MV-4-11 (cell line): ENCODE measurements at places on chromosomes 4 and X.

GRCh38 chrX:2645563-2645962 is 45.5 kb upstream of the CD99 start:
- DNase-seq = no peak

- DNase-seq = no peak
These were observed 109.4 kb upstream of the GPRIN3 start for GRCh38 chr4:89416960-89417359.

- no peak for DNase-seq
These were observed 43.2 kb downstream of the MANBA start for GRCh38 chr4:102717448-102718092.

- no peak for DNase-seq
These were observed 17.3 kb upstream of the SASH3 start for GRCh38 chrX:129762448-129762847.

GRCh38 chr4:30619679-30620078 is 100.5 kb upstream of the PCDH7 start:
- DNase-seq = peak; percentile 54

DNA sequence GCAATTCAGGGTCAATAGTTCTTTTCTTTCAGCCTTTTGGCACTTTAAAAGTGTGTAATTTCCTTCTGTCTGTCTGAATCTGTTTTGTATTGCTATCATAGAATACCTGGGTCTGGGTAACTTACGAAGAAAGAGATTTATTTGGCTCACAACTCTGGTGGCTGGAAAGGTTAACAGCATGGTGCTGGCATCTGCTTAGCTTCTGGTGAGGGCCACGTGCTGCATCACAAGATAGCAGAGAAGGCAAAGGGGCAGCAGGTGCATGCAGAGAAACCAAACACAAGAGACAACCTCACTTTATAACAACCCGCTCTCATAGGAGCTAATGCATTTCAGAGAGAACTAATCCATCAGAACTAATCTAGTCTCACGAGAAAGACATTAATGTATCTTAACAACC is 18.8 kb downstream of the RGN start:
- no peak for DNase-seq

- no peak for DNase-seq
These were observed 138.2 kb downstream of the GUCY2F start for GRCh38 chrX:109343671-109344070.

DNA sequence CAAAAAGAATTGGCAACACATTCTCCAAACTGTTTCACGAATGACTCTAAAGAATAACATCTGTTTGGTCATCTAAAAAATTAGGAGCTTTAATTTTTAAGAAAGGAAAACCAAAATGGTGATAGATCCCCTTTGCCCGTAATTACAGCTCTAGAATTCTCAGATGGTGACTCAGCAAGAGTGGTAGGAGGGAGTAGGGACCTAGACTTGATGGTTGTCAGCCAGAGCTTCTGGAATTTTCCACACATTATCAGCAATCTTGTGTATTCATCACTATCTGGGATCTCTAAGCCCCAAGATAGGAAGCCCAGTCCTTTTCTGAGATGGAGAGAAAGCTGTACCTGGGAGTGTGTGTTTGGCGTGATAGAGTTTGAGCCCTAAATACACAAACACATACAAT is 103.9 kb upstream of the RAB40AL start:
- DNase-seq = no peak

DNA sequence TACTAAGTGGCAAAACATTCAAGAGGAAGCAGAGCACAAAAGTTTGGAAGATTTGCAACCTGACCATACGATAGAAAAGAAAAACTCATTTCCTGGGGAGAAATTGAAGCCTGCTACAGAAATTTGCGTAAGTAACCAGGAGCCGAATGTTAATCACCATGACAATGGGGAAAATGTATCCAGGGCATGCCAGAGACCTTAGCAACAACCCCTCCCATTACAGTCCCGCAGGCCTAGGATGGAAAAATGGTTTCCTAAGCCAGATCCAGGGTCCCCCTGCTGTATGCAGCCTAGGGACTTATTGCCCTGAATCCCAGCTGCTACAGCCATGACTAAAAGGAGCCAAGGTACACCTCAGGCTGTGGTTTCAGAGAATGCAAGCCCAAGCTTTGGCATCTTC is 472.2 kb upstream of the KLHL4 start:
- DNase-seq = no peak

GRCh38 chr4:65791812-65792308 is 121.6 kb upstream of the EPHA5 start:
- no peak for DNase-seq

GRCh38 chrX:17377091-17377717 is 2.2 kb downstream of the NHS start:
- DNase-seq = no peak

GRCh38 chr4:53119680-53120079 is 246.2 kb downstream of the SCFD2 start:
- DNase-seq = no peak

DNA sequence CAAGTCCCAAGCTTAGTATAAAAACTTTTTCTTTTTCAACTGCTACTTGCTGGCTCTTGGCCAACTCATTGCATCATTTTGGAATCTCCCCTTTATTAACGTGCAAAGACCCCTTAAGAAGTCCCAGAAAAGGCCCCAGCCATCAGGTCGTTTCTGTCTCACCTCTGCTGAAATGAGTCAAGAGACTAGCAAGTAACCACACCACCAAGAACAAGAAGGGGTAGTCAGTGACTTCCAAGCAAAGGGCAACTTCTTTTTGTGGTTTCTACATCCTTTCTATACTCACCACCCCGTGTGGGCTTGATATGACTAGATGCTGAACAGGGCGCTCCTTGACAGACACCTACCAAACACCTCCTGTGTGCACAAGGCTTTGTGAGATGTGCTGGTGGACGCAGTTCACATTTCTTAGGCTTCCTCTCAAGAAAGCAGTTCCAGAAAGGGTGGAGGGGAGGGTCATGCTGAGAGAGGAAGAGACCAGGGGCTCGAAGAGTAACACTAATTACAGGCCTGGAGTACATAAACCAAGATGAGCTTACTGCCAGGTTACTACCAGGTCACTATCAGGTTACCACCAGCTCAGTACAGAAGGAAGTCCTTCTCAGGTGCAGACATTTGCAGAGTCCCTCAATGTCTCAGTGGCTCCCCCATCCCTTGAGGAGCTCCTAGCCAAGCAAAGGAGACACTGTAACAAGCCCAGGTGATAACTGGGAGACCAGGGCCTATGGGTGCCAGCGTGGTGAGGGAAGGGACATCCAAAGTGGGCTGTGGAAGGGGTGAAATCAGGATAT is 19.3 kb downstream of the JAKMIP1 start:
- no peak for DNase-seq

DNA sequence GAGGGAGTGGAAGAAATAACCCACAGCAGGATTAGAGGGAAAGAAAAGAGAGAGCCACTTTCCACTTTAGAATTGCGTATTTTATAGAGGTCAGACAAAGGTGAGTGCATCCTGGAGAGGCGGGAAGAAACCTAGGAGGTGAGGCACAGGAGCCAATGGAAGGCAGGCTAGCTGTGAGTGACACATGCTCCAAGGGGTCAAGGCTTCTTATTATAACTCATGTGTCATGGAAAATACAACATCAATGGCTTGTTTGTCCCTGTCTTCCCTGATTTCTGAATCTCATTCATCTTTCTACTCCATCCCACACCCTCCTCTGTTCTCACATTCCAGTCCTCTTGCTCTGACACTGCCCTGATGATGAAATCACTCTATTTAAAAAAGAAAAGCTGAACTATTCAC is 14.4 kb downstream of the ANXA3 start:
- DNase-seq = no peak

- DNase-seq = no peak
These were observed 243.3 kb downstream of the SLC7A11 start for GRCh38 chr4:137998666-137999429.

GRCh38 chrX:21150208-21150607 is 224.0 kb upstream of the CNKSR2 start:
- DNase-seq = no peak

DNA sequence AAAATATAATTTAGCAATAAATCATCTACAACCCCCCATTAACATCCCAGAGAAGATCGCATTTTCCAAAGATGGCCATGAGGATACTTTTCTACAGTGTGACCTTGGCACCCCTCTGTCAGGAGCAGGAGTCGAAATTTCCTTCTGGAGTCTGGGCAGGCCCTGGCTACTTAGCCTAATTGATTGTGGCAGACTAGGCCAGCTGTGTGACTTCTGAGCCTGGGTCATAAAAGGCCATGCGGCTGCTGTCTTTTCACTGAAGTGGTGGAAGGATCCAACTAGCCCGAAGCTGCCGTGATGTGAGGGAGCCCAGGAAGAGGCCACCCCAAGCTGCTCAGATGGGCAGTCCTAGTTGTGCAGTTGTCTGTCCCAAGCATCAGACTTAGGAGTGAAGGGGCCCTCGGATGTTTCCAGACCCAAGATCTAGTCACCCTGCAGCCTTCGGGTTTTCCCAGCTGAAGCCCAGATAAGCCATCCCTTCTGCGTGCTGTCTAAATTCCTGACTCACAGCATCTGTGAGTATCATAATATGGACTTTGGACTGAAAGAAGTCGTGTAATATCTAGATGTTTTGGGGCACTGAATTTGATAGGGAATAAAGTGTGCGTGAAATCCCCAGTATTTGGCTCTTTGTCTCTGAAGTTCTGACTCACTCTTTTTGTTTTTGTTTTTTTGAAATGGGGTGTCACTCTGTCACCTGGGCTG is 21.0 kb downstream of the PDK3 start:
- no peak for DNase-seq
